ENCODE measurements at places on chromosomes 16 and 17.

- DNase-seq: no peak
Observed at GRCh38 chr16:77993111-77993985, 29.0 kb upstream of the CLEC3A start.

DNA sequence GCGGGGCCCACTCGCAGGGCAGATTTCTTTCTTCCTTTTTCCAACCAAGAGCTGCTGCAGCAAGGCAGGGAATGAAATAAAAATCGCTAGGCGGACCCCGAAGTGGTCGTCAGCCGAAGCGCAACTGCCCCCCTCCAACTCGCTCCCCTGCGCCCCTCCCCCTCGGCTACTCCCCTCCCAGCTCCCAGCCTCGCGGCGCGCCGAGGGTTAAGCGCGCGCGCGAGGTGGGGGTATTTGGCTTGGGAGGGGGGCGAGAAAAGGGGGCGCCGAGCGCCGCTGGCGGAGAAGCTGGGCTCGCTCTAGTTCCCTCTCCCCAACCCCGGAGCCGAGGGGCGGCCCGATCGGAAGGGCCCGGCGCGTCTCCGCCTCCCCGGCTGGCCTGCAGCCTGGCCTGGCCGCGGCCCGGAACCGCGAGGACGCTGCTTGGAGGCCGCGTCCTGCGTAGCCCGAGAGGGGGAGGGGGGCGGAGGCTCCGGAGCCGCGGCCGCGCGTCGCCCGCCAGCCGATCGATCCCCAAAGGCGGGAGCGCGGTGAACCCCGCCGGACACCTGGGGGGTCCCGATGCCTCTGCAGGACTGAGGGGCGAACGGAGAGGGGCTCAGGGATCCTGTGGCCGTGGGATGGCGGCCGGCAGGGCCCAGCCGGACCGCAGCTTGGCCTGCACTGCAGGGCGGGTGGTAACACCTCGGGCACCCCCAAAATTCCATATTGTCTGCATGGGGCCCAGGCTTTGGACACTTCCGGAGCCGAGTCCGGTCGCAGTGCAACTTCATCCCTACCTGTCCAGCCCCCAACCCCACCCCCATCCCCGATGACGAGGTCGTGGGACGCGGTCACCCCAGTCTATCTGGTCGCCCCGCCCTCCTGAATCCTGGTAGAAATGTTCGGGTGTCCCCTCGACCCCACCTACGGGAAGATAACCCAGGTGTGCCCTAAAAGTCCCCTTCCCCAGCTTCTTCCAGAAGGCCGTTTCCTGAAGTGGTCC, 4.9 kb upstream of the CBX4 start:
- peak; percentile 65 for DNase-seq

DNA sequence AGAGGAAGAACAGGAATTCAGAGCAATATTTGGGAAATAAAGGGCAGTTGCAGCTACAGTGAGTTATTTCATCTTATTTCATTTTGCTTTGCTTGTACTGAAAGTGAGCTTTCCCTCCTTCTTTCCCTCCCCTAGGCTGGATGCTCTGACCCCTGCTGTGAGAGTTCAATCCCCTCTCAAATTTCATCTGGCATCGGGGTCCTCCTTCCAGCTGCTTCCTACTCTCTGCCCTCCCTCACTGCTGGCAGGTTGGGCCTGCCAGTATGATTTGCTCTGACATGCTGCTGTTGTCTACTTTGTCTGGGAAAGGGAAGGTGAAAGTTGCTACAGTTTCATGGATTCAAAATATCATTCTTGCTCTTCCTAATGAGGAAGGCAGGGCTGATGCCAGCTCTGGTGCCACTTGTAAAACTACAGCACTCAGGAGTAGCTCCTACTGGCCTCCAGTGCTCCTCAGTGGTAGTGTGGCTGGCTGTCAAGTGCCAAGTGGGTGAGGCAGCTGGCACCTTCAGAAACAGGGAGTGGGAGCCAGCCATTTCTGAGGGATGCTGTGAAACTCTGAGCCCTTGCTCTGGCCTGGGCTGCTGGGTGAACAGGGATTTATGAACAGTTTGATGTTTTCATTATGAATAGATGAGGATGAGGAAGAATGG, 408.6 kb downstream of the HAPSTR1 start:
- no peak for DNase-seq

DNA sequence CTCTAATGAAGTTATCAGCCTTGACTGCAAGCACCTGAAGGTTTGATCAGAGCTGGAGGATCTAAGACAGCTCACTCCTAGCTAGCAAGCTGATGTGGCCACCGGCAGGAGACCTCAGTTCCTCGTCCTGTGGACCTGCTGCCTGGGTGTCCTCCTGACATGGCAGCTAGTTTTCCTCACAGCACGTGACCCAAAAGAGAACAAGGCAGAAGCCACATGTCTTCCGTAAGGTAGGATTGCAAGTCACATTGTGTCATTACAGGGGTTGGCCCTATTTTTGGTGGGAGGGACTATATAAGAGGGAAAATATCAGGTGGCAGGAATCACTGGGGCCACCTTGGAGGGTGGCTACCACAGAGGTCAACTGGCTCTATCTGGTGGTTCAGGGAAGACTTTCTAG, 18.1 kb upstream of the WWOX start:
- no peak for DNase-seq

- no peak for DNase-seq
Observed at GRCh38 chr17:66002063-66002585, 189.8 kb downstream of the CEP112 start.

DNA sequence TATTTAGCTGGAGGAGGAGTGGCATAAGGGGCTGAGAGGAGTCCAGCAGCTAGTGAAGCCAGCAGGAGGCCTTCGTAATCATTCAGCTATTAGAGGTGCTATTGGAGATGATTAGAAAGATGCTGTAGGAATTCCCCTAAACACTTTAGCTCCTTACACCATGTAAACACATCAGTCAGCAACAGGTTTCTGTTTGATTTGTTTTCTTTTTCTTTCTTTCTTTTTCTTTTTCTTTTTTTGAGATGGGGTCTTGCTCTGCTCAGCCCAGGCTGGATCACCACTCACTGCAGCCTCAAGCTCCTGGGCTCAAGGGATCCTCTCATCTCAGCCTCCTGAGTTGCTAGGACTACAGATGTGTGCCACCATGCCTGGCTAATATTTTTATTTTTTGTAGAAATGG, 10.6 kb upstream of the SEPHS2 start:
- DNase-seq: no peak

DNA sequence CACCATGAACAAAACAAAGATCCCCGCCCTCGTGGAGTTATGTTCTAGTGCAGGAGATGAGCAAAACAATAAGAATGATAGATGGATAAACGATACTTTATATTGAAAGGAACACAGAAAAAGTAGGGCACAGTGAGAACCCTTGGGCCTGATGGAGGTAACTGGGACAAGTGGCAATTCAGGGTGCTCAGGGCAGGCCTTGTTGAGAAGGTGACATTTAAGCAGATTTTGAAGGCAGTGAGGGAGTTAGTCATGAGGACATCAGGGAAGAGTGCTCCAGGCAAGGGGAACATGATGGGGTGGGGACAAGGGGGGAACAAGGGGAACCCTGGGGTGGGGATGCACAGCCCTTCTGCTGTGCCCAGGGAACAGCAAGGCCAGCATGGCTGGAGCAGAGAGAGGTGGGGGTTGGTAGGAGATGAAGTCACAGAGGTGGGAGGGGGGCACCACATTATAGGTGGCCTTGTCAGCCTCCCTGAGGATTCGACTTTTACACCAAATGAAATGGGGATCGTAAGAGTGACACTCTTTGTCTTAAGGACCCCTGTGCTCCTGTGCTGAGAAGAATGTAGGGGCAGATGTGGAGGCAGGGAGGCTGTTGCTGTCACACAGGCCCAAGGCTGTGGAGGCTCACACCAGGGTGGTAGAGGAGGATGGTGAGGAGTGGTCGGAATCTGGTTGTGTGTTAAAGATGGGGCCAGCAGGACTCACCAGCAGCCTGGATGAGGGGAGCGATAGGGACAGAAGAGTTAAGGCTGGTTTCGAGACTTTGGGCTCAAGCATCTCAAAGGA, 9.2 kb upstream of the PRM1 start:
- no peak for DNase-seq

DNA sequence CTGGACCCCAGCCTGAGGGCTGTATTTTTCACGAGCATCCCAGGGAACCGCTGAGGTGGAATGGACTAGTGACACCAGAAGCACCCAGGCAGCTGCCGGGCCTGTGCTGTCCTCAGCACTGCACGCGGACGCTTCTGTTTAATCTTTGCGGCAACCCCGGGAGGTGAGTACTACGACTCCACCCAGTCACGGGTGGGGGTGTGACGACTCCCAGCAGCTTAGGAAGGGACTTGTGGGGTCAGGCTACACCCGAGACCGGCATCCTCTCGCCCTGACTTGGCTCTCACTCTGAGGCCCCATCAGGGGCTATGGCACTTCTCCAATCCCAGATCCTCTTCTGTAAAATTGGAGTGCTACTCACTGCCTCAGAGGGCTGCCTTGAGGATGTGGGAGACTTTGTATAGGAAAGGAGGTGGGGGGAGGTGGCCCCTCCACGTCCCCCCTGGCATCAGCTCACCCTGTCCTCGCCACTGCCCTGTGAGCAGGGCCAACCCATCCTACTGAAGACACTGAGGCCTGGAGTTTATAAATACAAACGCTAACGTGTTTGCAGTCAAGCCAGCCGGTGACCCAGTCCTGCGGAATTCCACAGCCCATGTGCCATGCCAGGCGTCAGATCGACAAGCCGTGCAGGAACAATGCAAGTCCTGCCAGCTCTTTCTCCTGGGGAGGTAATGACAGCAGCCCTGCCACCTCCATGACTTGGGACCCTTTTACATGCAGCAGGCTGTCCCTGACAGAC, 44.4 kb downstream of the PPL start:
- no peak for DNase-seq

DNA sequence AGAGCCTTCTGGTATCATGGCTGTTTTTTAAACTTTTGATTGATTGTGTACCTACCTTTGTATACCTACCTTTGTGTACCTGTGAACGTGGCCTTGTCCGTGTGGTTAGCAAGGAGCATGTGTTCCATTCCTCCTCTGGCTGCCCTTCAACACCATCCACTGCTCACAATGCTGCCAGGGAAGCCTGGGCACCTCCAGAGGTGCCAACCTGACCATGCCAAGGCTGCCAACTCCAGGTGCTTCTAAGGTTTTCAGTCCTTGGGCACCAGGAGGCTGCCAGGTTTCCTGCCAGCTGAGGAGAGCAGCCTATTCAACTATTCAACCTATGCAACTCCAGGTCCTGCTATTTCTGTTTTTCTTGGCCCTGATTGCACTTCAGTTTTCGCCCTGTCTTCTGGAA, 17.6 kb upstream of the ARL4D start:
- DNase-seq: no peak

DNA sequence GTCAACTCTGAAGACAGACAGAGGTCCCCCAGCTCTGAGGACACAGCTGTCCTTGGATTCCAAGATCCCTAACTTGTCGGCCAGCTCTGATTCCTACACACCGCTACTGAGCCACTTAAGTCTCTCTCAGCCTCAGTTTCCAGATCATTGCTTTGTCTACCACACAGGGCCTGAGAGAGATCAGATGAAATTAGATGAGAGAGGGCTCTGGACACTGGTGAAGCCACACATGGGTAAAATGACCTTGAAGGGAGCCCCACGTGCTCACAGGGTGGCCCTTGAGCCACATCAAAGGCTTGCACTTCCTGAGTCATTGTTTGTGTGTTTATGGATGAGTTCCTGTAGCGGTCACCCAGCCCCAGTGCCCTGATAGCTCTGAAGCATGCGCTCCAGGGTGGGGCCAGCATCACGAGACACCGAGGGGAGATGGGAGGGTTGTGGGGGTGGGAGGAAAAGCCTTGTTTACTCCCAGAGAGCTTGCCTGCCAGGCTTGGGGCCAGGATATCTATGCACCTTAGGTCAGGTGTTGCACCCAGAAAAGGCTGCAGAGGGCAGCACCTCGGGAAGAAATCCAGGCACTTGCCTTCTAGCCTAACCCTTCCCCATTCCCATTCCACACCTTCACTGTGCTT, 32.7 kb upstream of the SLC6A2 start:
- DNase-seq: no peak

DNA sequence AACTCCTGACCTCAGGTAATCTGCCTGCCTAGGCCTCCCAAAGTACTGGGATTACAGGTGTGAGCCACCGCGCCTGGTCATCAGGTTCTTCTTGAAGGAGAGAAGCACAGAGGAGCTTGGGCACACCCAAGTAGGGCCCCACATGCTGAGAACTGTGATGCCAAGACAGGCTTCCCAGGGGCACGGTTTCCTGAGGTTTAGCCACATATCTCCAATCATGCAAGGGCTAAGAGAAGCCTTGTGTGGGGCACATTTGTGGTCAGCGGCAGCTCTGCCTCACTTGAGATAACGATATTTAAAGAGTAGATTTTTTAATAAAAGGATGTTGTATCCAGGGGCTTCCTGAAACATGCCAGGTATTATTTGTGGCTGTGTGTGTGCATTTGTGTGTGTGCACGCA, 46.9 kb downstream of the CUEDC1 start:
- no peak for DNase-seq

DNA sequence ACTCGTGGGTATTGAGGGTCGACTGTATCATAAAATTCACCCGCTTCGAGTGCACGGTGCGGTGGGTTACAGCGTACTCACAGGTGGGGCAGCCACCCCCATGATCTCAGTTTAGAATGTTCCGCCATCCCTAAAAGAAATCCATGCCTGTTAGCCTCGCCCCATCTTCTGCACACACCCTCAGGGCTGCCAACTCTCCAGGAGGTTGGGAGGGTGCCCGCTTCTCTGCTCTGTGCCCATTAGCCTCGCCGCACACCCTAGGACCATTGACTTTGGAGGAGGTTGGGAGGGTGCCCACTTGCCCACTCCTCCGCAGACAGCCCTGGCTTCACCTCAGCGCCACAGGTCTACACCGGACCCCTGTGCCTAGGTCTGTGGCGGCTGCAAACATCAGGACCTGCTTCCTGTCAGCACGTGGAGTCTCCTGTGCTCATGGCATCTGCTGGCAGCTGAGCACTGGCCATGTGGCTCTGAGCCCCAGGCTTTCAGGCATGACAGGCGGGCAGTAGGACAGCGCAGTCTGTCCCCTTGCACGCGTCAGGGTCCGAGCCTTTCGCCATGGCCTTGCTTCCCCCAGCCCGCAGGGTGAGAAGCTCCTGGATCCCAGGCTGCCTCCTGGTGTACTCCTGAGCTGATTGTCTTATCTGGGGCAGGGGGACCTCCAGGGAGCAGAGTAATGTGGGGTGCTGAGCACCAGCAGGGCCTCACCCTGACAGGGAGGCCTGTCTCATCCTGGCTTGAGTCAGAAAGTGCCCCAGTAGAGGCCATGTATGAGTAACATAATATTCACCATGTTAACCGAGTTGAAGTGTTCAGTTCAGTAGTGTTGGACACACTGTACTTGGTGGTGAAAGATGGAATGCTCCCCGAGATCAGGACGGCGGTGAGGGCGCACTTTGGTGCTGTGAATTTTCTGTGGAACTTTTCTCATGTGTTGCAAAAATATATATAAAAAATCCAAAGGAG, 21.9 kb downstream of the NME3 start:
- DNase-seq: no peak

GRCh38 chr17:40312131-40312731, 3.3 kb downstream of the RARA start:
- no peak for DNase-seq

- no peak for DNase-seq
Observed at GRCh38 chr16:46774743-46775177, 26.6 kb upstream of the MYLK3 start.

- no peak for DNase-seq
Observed at GRCh38 chr16:28110479-28110878, 47.0 kb upstream of the GSG1L start.

- DNase-seq: no peak
Observed at GRCh38 chr17:73293031-73293430, 18.8 kb downstream of the CDC42EP4 start.

- no peak for DNase-seq
Observed at GRCh38 chr16:15450624-15451023, 16.2 kb downstream of the BMERB1 start.
